Activated naive CD4-positive, alpha-beta T cell treated with anti-CD3 and anti-CD28 coated beads, Interleukin-2, amount 50 U/mL, for 72 hours (primary cell): ENCODE measurements at places on chromosomes 13 and 19. TPM values are rescaled to one million over a fixed set of nuclear protein-coding genes. Genes with fewer than 3 reads are reported as not detected.

The ZNF846 gene
- total RNA-seq: 5.8 TPM

The LINGO3 gene
- not detected for total RNA-seq

The RFPL4A gene
- not detected for total RNA-seq

The LILRB3 gene
- total RNA-seq: 0.37 TPM

The ELOF1 gene
- total RNA-seq: 43.1 TPM

The FREM2 gene
- not detected for total RNA-seq

The ZNF543 gene
- 3.4 TPM for total RNA-seq

The SYCN gene
- not detected for total RNA-seq

The SELENOV gene
- not detected for total RNA-seq

The LGALS14 gene
- 5.1 TPM for total RNA-seq

The LPAR2 gene
- total RNA-seq: 35.4 TPM

The PSG6 gene
- total RNA-seq: not detected

The OXGR1 gene
- not detected for total RNA-seq

DNA sequence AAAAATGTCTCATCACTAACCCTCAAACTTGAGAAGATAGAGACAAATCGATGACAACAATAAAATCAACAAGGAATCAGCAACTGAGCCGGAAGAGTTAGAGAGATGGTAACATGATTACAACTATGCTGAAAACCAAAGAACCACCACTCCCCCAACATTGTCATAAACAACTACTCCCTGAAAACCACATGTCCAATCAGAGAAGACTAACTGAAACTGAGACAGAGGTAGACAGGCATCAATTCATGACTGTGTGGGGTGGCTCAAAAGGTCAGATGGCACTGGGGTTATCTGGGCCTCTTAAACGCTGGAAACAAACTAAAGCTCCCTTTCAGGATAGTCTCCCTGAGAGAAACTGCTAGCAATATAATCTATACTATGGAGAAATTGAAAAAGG is 488.8 kb downstream of the KCTD12 start:
- DNase-seq: no peak

DNA sequence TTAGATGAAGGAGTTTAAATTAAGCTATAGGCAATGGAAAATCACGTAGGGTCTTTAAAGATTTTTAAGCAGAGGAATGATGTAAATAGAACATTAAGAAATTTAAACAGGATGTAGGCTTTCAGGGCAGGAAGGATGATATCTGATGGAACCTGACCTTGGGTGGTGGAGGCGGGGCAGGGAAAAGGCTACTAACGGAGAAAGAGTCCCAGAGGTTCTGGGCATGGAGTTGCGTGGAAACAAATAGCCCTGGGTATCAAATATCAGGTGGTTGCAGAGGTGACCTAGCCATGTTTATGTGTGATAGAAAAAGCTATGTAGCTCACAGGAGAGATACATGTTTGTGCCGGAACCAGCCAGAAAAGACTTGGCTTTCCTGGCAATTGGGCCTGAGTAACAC is 7.8 kb upstream of the CDK8 start:
- no peak for DNase-seq

DNA sequence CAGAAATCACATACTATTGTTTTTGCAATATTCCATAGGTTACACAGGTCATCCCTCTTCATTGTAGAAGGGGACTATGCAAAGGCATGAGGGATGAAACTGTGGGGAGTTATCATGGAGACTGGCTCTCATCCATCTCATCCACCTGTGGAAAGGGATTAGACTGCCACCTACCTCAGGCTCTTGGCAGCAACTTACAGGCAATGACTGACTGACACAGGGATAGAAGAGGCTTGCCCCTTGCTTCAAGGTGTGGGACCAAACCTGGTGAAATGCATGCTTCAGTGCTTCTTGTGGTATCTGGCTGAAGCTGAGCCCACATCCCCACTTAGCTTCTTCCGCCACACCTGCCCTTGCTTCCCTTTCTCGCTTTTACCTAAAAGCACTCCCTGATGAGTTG is 341.3 kb downstream of the GPC5 start:
- DNase-seq: no peak

- DNase-seq: no peak
Measured at GRCh38 chr13:91351980-91352379, 4.5 kb downstream of the MIR17HG start.

GRCh38 chr19:52307275-52307674 is 10.3 kb downstream of the ZNF480 start:
- DNase-seq: no peak

DNA sequence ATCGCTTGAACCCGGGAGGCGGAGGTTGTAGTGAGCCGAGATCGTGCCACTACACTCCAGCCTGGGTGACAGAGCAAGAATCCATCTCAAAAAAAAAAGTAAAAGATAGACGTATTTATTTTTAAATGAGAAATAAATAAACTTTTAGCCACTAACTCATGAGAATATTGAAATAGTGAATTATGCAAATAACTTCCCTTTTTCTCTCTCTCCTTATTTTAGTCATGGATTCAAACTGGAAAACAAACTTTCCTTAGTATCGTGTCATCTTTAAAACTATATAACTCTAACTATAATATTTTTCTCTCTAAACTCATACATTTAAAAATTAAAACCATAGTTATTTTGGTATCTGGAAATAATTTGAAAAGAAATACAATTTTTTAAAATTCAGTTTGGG is 96.1 kb downstream of the FRY start:
- no peak for DNase-seq

DNA sequence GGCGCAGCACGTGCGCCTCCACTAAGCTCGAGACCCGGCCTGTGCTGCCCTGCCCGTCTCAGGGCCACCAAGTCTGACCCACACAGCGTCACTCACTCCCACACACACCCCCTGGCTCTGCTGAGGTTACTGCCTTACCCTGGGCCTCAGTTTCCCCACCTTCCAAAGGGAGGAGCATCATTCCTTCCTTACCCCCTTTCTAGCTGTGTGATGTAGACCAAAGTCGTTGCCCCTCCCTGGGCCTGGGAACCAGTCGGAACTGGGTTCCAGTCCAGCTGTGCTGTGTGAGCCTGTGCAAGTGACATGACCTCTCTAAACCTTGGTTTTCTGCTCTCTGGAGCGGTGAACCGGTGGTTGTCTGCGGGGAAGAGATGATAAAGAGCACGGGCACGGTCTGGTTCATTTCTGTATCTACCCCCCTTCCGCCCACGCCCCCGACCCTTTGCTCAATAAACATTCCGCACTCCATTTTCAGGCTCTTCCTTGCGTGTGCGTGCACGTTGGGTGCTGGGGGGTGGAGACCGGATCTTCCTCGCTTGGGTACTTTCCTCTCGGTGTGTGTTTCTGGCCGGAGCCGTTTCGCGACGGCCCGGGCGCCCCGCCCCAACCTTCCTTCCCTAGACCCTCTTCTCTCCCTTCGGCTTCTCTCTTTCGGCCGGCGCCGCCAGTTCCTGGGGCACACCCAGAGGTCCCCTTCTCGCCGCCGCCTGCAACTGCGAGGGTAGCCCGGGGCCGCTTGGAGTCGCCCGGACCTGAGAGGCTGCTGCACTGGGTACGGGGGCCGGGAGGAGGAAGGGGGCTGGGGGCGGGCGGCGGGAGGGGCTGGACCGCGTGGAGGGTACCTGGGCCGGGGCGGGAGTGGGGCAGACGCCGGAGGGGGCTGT is at the start of gene ZNF581:
ZNF581 (plus strand) TSS at position 647 of the 884 bp plus-strand sequence. CDS start 923 bp downstream, outside the sequence.
- peak; percentile 84 for DNase-seq

- no peak for DNase-seq
Measured at GRCh38 chr19:46353730-46354528, 7.0 kb downstream of the PPP5C start.

DNA sequence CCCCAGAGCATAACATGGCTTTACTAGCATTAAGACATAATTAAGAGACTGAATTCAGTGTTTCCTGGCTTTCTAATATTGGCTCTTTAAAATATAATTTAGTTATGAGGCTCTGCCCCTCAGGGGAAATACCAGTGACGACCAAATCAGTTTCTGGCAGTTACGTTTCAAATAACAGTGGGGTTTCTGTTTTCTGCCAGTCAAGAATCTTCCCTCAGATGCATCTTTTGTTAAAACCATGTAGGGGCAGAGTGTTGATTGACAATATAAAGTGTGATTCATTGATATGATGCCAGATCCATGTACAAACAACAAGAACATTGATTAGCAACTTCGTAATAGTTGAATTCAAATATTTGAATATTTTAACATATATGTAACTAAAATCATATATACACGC is 1169.7 kb downstream of the DIAPH3 start:
- no peak for DNase-seq

GRCh38 chr19:45876411-45877197 is 9.3 kb downstream of the IRF2BP1 start:
- DNase-seq: no peak

DNA sequence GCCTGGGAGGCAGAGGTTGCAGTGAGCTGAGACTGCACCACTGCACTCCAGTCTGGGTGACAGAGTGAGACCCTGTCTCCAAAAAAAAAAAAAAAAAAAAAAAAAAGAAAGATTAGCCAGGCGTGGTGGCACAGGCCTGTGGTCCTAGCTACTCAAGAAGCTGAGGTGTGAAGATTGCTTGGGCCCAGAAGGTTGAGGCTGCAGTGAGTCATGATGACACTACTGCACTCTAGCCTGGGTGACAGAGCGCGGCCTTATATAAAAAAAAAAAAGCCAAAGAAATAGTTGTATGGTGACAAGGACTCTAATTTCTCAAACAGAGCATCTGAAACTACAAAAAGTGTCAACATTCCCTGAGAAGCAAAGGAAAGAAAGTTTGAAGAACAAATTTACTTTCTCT is 3.4 kb downstream of the PBX4 start:
- no peak for DNase-seq

DNA sequence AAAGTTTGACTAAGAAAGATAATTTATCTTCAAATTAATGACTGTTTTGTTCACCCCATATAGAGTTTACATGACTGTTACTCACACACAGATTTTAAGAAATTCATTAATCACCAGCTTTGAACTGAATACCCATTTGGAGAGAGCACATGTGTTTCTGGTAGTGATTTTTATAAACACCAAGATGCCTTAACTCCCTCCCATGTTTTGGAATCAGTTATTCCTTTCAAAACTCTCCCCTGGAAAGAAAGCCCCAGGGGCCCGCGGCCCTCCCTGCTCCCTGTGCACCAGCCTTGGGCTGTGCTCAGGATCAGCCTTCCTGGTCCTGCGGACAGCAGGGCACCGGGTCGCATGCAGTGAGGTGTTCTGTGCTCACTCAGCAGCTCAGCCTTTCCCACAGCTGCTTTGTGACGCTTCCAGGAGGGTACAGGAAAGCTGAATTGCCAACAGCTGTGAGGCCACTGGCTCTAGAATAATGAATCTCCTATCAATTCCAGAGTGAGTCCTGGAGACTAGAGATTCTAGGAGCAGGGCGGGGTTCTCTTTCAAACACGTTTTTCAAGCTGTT is 483.2 kb downstream of the EFNB2 start:
- no peak for DNase-seq

DNA sequence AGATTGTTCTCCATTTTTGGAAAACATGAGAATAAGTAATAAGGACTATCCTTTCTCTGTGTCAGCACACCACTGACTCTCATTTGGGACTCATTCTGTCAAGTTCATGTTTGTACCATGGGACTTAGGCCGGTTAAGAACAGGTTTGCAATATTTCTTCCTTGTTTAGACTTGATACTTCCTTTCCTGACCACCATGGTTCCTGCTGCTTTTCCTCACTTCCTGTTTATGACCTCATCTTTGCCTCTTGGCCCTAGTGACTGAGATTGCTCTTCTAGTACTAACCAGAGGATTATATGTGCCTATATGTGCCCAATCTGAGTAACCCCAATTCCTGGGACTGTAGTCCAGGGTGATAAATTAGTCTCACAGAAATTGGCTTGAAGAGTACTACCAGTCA is 32.5 kb upstream of the NDFIP2 start:
- DNase-seq: no peak

DNA sequence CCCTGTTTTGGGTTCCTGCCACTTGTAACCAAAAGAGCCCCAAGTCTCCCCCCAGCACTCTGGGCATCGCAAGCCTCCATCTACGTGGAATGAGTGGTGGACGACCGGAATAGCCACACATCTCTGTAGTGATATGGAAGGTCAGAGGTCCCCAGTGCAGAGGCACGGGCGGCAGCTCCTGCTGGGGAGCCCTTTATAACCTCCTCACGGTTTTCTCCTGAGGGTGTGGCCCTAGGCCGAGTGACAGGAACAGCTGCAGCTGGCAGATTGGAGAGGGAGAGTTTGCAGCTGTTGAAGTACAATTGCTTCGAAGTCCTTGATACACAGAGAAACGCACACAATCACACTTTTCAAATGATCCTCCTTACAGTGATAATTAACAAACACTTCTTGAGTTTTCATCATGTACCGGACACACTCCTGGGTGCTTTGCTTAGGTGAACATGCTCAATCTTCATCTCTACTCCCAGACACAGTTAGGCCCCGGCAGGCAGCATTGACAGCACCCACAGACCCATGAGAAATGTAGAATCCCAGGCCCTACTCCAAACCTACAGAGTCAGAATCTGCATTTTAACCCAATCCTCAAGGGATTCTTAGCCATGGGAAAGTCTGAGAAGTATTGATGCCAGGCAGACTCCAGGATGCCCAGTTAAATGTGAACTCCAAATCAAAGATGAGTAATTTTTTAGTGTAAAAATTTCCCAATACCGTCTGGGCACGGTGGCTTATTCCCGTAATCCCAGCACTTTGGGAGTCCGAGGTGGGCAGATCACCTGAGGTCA is 4.9 kb upstream of the ZNF787 start:
- no peak for DNase-seq

DNA sequence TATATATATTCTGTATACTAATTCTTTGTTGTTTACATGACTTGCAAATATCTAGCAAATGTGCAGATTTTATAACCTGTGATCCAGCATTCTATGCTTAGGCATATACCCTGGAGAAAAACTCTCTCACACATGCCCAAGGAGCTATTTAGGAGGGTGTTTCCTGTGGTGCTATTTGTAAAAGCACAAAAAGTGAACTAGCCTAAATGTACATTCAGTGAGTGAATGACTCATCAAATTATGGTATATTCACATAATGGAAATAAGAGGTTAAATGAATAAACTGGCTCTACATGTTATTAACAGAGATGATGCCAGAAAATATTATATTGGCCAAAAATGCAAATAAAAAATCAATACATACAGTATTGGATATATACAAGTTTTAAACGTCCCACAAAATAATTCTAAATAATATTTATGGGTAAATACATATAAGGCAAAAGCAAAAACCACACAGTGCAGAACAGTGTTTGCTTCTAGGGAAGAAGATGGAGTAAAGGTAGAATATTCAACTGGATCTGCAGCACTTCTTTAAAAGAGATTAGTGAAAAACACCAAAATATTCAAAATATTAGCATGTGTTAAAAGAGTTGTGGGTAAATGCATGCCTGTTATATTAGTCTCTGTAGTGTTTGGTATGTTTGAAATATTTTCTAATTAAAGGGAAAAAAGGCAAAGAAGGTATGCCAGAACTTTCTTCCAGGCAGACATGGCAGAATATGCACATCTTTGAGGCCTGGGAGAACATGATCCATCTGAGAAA is 344.7 kb downstream of the KLF5 start:
- no peak for DNase-seq

- no peak for DNase-seq
Measured at GRCh38 chr19:35027851-35028599, 2.2 kb upstream of the SCN1B start.

- no peak for DNase-seq
Measured at GRCh38 chr13:93982179-93982918, 497.1 kb downstream of the DCT start.
